ENCODE measurements at places on chromosomes 11 and 22.

DNA sequence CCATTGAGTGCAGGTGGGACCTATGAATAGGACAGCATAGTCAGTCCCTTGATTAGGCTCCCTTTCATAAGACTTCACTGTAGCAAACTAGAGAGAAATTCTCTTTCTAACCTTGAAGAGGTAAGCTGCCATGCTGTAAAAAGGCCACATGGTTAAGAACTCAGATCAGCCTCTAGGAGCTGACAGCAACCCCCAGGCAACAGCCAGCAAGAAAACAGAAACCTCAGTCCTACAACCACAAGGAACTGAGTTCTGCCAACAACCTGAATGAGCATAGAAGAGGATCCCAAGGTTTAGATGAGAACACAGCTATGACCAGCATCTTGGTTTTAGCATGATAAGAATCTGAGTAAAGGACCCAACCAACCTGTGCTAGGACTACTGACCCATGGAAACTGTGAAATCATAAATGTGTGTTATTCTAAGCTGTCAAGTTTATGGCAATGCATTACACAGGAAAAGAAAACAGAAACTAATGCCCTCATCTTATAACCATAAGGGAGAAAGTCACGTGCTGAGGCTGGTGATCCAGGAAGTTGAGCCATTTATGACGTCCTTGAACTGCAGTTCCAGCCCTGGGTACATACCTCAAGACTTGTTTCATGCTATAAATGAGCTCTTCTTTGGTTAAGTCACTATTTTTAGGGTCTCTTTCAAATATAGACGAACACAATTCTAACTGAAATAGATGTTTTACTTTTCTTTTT lies 43.3 kb downstream of the RAB38 start:
- DNase-seq, result no peak

DNA sequence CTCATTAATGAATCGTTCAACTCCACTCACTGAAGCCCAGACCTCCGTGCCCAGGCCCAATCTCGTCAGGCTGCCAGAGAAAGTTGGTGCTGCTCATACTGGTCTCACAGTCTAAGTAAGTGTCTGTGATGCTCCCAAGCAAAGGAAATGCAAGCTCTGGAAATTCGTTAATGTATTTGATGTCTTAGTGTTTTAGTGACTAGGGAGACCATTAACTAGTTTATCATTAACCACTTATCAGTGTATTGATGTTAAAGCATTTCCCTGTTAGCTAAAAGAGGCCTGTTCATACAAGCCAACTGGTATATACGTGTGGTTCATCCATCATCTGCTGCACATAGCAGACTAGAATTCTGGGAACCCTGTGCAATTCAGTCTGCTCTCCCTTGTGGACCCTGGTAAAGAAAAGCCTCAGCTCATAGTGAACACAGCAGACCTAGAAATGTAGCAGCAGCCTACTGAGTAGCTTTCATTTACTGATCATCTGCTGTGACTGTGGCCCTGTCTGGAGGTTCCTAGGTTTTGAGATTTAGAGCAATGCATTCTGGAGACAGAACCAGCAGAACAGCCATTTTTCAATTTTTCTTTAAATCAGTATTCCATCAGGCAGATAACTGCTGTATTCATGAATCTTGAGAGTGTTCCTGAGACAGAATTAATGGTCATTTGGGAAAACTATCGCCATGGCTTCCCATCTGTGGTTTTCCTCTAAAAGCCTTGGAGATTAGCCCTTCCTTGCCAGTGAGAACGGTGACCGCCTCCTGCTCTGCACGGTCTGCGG lies 15.7 kb upstream of the AIFM3 start:
- DNase-seq, result no peak

DNA sequence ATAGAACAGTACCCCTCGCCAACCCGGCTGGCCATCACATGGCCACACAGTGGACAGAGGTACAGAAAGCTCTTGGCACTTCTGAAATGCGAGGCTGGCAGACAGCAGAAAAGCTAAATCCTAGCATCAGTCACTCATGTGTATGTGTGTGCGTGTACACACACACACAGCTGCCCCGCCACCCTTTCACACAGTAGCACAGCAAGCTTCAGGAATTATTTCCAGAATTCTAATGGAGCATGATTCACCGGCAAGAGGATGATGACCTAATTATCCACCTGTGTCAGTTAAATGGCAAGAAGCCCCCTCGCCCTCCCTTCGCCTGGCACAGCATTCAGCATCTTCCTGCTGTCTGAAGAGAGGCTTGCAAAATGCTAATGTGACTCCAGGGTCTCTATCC lies 336.0 kb downstream of the SHANK2 start:
- DNase-seq, result no peak

GRCh38 chr11:61694946-61695706 lies 14.9 kb downstream of the DAGLA start:
- DNase-seq, result no peak

DNA sequence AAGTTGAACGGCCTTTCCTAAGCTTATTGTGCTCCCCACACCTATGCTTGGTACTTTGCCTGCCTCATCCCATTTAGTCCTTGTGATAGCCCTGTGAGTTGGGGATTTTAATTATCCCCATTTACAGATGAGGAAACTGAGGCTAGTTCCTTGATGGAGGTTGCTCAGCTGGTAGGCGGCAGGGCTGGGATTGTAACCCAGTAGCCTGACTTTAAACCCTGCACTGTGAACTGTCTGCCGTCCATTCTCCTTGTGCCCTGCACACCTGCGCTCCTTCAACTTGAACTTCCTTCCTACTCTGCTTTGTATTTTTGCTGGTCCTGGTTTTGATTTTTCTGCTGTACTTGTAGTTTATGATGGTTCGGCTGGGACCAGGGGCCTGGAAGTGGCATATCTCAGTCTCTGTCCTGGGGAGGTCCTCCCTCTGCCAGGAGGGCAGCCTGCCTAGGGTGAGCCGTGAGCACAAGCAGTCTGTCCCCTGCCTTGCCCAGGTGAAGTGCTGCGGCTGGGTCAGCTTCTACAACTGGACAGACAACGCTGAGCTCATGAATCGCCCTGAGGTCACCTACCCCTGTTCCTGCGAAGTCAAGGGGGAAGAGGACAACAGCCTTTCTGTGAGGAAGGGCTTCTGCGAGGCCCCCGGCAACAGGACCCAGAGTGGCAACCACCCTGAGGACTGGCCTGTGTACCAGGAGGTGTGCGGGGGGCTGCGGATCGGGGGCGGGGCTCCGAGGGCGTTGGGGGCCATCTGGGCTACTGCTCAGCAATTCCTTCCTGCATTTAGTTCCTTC lies 52.4 kb downstream of the CD82 start:
- no peak for DNase-seq

GRCh38 chr11:105915021-105915420 lies 107.0 kb downstream of the MSANTD4 start:
- DNase-seq, result no peak

DNA sequence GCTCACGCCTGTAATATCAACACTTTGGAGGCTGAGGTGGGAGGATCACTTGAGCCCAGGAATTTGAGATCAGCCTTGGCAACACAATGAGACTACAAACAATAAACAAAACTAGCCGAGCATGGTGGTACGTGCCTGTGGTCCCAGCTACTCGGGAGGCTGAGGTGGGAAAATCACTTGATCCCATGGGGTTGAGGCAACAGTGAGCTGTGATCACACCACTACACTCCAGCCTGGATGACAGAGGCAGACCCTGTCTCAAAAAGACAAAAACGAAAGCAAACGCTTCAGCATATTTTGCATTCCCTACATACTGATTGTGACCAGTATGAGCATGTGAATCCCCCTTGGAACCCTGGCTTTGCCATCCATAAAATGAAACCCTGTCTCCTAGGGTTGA lies 33.9 kb upstream of the MN1 start:
- no peak for DNase-seq

- DNase-seq, result peak; percentile 38
These were observed 84.1 kb downstream of the LARGE2 start for GRCh38 chr11:46006418-46007070.

DNA sequence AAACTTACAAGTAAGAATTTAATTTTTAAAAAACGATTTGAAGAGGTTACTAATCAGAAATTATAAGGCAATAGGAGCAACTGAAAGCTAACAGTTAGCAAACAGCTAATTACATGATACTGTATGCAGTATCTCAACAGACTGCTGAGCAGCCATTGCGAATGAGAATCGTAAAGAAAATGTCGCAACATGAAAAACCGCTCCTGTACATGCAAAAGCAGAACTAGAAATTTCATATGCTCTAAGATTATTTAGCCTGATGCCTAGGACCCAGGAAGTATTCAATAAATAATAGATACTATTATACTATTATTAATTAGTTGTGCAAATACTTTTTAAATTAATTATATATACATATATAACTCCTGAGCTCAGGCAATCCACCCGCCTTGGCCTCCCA lies 48.7 kb upstream of the EP300 start:
- DNase-seq, result no peak

- no peak for DNase-seq
These were observed 4.6 kb downstream of the TRABD start for GRCh38 chr22:50190182-50190940.

DNA sequence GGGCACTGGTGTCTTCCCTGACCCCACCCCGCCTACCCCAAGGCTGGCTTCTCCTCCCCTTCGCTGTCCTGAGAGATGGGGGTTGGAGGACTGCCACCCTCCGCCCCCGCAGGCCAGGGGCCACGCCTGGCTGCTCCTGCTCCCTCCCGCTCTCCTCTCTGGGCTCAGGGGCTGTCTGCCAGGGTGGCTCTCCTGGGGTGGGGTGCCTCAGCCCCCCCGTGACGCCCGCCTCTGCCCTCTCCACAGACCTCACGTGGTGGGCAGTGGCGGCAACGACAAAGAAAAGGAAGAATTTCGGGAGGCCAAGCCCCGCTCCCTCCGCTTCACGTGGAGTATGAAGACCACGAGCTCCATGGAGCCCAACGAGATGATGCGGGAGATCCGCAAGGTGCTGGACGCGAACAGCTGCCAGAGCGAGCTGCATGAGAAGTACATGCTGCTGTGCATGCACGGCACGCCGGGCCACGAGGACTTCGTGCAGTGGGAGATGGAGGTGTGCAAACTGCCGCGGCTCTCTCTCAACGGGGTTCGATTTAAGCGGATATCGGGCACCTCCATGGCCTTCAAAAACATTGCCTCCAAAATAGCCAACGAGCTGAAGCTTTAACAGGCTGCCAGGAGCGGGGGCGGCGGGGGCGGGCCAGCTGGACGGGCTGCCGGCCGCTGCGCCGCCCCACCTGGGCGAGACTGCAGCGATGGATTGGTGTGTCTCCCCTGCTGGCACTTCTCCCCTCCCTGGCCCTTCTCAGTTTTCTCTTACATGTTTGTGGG lies 8.1 kb downstream of the RCOR2 start:
- DNase-seq, result no peak

GRCh38 chr11:128852327-128853023 lies 14.6 kb downstream of the KCNJ1 start:
- no peak for DNase-seq

Data from H54 (cell line).